ENCODE measurements at places on chromosomes 6 and 20. TPM values are rescaled to one million over a fixed set of nuclear protein-coding genes. Genes with fewer than 3 reads are reported as not detected.

CNBD2 gene
- total RNA-seq: 23.4 TPM

DNA sequence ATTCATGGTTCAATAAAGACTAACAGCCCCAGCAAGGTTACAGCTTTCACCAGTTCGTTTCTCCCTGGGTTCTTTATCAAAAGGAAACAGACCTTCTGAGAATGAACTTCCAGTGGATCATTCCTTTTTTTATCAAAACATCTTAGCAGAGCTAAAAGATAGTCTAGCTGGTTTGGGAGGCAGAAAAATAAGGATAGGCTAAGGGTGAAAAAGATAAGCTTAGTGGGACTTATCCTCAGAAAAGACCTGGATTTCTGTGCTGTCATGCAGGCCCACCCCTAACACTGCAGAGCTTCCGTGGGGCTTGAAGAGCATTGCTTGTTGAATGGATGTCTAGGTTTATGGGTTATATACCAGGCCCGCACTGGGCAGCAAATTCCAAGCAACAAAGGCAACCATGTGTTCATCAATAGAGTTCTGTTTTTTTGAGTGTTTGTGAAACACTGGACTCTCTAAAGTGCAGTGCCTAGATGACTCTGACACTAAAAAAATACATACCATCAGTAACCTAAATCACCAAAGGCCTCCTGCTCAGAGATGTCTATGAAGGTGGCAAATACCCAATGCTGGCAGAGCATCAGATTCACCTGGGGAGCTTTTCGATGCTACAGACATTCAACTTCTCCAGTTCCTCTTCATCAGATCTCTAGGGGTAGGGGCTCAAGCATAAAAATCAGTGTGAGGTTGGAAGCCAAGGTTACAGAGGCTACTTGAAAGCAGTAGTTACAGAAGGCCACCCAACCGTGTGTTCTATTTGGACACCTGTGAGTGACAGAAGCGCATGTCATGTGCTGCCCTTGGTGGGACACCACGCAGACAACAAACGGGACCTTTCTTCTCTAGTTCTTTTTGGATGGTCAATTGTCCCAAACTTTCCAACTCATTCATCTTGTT is 53.0 kb downstream of the TNFAIP3 start:
- DNase-seq: no peak

DNA sequence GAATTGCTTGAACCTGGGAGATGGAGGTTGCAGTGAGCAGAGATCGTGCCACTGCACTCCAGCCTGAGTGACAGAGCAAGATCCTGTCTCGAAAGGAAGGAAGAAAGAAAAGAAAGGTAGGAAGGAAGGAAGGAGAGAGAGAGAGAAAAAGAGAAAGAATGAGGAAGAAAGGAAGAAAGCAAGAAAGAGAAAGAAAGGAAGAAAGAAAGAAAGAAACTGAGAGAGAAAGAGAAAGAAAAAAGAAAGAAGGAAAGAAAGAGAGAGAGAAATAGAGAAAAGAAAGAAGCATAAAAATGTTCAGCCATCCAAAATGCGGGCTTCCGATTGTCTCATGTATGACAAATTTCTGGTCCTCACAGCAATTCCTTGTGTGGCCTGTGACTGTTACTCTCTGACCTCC is 22.8 kb downstream of the MUC22 start:
- DNase-seq: no peak

- no peak for DNase-seq
Measured at GRCh38 chr6:113894712-113895674, 37.8 kb downstream of the MARCKS start.

GRCh38 chr20:61014491-61014890 is 237.6 kb upstream of the CDH4 start:
- DNase-seq: no peak
